ENCODE measurements at places on chromosomes 2 and 18.

DNA sequence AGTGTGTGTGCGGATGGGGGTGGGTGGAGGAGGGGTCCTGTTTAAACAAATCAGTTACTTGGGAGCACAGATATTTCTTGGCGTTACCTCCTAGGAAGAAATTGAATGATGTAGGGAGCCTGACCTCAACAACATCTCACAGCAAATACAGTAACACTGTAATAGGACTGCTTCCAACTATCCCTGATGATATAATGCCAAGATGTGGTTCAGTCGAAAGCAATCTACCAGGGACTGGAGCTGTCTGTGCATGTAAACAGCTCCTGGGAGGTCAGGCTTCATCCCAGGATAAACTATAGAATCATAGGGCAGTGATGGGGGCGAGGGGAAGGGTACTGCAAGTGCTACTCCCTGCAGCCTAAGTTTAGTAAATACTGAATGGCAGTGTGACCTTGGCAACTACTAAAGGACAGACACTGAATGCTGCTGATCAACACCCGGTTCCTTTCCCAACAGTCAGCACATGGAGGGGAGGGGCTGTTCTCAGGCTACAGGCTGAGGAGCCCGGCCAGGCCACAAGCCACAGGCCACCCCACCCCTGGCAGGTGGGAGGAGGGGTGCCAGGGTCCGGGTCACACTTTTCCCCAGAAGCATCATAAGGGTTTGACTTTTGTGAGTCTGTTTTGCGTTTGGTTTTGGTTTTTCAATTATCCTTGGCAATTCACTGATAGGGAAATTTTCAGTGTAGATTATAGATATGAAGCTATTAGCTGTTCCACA is 85.3 kb upstream of the ZNF397 start:
- no peak for DNase-seq

GRCh38 chr2:26609839-26610277 is 31.3 kb downstream of the CIB4 start:
- peak; percentile 4 for DNase-seq

DNA sequence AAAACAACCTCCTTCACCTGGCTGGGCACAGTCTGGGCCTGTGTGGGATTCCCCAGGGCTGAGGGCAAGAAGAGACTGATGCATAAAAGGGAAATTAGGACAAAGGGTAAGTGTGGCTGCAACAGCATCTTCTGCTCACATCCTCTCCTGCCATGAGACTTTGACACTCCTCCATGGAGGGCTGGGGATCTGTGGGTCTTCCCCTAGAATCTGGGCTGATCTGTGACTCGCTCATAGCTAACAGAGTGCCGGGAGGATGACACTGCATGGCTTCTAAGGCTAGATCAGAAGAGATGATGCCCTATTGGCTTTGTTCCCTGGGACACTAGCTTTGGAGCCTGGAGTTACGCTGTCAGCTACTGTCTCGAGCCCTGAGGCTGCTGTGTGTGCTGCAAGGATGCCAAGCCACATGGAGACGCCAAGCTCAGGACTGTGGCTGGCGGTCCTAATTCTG is 24.3 kb downstream of the MOCOS start:
- no peak for DNase-seq

DNA sequence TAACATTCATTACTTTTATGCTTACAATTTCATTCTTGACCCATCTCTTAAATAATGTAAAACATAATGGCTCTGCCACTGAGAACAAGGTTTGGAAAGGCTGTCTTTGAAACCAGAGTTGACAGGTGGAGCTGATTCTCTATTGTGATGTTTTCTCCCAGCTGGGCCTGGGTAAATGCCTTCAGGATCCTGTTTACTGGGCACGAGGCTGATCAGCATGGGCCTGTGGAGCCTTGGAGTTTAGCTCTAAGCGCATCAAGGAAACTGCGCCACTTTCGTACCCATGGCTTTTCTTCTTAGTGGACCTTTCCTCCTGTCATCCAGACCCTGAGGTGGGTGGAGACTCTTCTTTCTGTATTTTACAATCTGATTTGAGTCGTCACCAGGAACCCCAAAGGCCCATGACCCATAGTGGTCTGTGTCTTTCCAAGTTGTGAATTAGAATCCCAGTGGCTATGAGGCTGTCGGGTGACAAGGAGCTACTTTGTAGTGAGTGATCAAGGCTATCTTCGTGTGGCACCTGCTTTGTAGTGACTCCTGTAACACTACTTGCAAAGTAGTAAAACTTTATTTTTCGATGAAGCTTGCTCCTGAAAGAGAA is 123.1 kb downstream of the LPIN1 start:
- DNase-seq = no peak

- DNase-seq = no peak
These were observed 210.8 kb upstream of the SMIM21 start for GRCh38 chr18:75638223-75638775.

DNA sequence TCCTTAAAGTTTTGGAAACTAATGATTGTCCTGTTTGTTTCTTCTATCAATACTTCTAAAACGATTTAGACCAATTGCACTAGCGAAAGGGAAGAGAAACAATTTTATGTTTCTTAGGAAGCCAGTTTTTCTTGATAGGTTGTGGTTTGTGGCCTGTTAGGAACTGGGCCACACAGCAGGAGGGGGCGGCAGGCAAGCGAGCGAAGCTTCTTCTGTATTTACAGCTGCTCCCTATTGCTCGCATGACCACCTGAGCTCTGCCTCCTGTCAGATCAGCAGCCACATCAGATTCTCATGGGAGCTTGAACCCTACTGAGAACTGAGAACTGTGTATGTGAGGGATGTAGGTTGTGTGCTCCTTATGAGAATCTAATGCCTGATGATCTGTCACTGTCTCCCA is 201.5 kb upstream of the PXDN start:
- no peak for DNase-seq

DNA sequence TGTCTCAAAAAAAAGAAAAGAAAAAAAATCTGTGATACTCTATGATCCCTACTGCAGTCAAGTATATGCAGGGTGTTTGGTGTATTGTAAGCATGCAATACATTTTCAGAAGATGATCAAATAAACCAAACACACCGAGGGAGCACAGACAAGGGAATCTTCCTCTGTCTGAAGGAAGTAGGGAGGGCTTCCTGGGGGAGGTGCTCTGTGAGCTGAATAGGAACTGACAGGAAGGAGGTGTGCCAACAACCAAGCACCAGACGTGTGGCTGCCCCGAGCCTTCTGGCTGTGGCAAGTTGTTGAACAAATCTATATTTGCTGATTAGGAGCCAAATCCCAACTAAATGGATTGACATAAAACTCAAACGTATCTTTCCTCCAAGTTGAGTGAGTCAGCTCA is 14.6 kb downstream of the THNSL2 start:
- no peak for DNase-seq

- no peak for DNase-seq
These were observed 283.3 kb downstream of the SLC8A1 start for GRCh38 chr2:40168546-40168945.

DNA sequence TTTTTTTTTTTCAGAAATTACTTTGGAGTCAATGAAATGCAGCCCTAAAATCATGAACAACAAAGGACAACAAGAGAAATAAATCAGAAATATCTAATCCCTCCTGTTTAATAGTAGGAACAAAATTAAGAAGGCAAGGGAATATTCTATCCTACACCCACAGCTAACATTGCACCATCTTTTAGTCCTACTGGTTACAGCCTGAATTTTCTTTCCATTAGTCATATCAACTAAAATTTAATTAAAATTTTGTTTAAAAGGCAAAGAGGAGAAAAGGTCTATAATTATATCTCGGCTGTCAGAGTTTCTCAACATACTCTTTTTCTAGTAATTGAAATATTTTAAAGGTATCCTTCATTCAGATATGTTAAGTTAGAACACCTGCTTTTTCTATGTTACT is 61.9 kb downstream of the DTNA start:
- no peak for DNase-seq

DNA sequence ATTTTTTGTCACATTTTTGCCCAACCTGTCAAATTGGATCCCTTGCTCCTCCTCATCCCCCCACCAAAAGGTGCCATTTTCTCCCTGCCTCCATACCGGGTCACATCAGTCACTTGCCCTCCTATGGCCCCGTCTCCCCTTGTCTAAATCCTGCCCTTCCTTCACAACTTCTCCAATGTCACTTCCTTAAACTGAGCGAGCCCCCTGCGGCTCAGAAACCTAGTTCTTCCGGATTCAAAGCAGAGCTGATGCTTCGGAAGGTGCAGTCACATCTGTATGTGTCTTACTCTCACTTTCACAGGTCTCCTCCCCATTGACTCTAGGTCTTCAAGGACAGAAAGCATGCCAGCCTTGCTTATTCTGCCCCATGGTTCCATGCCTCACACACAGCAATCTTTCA is 22.1 kb downstream of the TNP1 start:
- DNase-seq = no peak

DNA sequence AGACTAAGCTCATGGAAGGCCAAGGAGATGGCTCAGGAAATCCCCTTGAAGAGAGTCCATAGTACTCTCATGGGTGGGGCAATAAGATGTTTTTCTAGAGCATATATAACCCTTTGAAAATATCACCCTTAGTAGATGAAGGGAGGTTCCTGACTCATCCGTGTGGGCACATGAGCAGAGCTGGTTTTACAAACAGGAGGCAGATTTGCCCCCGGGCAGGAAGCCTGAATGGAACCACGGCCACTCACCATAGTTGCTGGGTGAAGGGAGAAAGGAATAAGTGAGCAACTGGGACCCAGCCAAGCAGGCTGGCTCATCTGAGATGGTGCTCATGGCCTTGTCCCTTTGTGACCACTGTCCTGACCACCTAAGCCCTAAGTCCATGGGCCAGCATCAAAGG is 29.0 kb upstream of the MAPRE3 start:
- DNase-seq = no peak

DNA sequence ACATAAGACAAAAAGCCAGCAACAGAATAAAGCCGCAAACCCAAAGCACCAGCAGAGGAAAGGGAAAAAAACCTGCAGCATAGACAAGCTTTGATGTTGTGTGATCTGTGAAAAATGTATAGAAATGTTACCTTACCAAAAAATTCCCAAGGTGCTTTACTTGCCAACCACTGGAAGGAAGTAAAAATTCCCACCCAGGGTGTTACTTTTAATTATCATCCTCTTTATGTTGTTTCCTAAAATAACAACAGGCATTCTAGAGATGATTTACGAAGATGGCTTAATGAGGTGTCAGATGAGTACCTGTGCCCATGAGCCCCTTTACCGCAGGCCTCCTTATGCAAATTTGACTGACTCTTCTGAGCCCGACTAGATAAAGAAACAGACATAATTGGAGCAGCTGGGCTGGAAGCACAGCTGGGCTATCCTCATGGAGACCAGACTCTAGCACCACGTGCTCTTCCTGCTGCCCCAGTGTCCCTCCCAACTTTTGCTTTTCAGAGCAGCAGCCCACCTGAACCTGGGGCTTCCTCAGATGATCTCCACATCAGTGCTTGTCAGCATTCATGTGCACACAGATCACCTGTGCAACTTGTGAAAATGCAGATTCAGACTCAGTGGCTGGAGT is 41.5 kb downstream of the SRSF7 start:
- peak; percentile 29 for DNase-seq

DNA sequence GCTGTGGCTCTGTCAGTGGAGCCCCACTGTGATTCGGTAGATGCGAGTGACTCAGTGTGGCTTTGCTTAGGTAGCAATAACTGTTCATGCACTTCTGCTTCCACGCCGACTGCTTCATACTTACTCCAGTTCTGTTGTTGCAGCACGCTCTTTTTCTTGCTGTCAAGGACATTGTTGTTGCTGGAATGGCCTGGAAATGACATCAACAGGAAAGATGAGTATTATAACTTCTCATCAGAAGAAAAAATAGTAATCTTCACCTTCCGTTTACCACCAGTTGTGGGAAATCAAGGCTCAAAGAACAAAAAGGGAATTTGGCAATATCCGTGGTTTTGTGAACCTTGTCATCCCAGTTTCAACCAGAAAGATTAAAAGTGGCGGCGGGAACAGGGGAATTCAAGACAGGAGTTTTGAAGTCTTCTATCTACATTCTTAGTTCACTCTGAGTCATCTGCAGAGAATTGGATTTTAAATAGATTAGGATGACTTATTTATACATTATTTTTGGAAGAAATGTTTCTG is 8.3 kb downstream of the TM4SF20 start:
- no peak for DNase-seq

DNA sequence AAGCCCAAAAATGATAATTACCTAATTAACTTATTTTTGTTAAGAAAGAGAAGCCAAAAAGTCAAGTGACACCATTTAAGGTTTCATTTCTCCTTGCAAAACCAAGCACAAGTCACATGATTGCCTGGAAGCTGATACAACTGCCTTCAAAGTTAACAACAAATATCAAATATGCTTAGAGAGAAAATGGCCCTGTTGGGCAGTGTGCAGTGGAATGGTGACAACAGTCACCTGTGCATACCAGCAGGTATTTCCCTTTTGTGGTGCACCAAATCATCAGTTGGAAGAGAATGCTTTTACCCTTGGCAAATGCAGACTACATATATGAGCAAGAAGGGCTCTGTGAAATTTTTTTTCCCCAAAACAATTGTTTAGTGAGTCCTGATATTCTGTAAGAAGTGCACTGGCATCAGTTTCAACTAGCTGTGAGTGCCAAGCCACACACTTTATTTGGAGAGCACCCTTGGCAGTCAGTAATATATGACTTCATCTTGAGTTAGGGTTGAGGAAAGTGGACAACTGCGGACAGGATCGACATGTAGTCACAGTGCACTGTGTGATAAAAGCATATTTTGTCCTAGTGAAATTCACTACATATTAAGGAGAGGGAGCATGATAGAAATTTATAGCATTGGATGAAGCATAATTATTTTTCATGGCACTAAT is 74.9 kb upstream of the DOCK10 start:
- no peak for DNase-seq

DNA sequence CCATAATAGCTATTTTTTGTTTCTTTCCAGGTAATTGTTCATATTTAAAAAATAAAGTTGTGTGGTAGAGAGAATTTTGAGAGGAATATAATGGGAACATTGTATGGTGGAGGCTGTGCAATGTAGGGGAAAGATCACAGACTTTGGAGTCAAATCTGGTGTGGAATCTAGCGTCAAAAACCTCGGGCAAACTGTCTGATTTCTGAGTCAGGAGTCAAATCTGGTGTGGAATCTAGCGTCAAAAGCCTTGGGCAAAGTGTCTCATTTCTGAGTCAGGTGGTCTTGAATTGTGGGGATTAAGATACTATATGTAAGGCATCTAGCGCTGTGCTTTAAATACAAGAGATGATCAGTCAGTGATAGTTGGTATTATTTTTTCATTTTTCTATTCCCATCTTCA is 5.1 kb downstream of the PTPN4 start:
- DNase-seq = no peak
